ENCODE measurements at places on chromosomes 7 and 10. TPM values are rescaled to one million over a fixed set of nuclear protein-coding genes. Genes with fewer than 3 reads are reported as not detected.

DNA sequence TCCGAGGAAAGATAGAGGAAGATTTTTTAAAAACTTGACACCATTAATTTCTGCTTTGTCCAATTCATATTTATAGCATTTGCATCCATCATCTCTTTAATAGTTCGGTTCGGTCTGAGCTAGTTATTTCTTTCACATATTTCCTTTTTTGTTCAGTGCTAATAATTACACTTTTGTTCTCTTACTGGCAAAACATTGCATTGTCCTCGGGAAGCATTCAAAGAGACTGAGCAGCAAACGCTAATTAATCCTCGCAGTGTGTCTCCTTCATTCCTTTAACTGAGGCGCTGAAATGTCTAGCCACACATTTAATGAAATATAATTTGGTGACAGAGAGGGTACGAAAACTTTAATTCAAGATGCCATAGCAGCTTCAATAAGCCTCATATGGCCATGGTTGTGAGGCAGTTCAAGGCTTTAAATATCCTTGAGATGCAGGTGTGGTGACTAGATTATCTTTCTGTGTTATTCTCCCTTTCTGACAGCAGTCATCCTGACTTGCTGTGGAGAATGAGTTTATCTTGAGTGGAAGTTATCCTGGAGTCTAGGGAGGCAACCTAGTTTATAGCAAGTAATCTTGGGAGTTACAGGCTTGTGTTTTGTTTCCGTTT is 431.4 kb downstream of the SDK1 start:
- no peak for DNase-seq
- H3K27me3 ChIP-seq: no peaks in the 10 kb centered on the region
- H3K4me3 ChIP-seq: no peak overlapping the region
- no peaks in the 10 kb centered on the region for H3K4me1 ChIP-seq
- H3K36me3 ChIP-seq: no peaks in the 10 kb centered on the region

GRCh38 chr7:25954395-25954794 is 197.6 kb upstream of the NFE2L3 start:
- no peaks in the 10 kb centered on the region for H3K36me3 ChIP-seq
- no peak for DNase-seq
- H3K27ac ChIP-seq: no peak overlapping the region
- peaks cover 31% of the 10 kb centered on the region for H3K27me3 ChIP-seq

GRCh38 chr7:73988197-73988596 is 39.8 kb upstream of the ELN start:
- no peaks in the 10 kb centered on the region for H3K27me3 ChIP-seq
- no peak for DNase-seq
- H3K36me3 ChIP-seq: no peaks in the 10 kb centered on the region
- no peak overlapping the region for H3K27ac ChIP-seq
- peaks cover 8% of the 10 kb centered on the region for H3K4me1 ChIP-seq
- no peak overlapping the region for H3K4me3 ChIP-seq

DNA sequence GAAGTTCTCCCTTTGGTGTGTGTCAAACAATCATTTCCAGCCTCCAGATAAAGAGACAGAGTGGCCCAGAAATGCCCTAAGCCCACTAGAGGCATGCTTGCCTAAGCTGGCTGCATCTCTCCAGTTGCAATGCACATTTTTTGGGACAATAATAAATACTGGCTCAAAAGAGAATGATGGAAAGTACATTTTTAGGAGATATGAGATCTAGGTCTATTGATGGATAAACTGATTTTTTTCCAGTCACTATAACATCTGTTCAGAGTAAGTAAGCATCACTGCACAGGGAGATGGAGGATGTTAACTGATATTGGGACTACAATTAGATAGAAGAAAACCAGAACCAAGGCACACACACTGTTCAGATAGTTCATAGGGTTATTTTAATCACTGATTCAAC is 553.0 kb downstream of the GRM8 start:
- no peaks in the 10 kb centered on the region for H3K27me3 ChIP-seq
- peaks cover 22% of the 10 kb centered on the region for H3K4me1 ChIP-seq
- peak overlapping the region; percentile 93 for H3K27ac ChIP-seq
- no peaks in the 10 kb centered on the region for H3K36me3 ChIP-seq

DNA sequence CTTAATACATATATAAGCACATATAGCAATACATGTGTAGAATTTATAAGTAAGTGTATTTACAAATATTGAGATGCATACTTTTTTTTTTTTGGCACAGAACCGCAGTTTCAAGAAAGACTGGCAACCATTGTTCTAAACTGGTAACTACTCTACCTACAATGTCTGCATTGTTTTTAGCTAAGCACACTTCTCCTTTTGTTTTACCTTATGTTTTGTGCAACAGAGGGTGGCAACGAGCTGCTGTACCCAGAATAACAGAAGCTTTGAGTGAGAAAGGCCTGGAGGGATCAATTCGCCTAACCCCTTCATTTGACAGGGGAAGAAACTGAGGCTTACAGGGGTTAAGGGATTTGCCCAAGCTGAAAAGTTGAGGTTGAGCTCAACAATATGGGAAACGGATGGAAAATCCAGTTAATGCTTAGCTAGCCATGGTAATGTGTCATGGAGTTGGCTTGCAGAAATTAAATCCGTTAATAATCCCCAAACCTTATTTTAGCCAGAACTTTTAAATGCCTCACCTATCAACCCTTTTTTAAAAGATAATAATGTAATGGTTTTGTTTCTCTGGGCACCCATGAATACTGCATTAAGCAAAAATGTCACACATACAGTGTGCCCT is 25.5 kb downstream of the FZD1 start:
- no peak overlapping the region for H3K27ac ChIP-seq
- no peak overlapping the region for H3K4me3 ChIP-seq
- peaks cover 12% of the 10 kb centered on the region for H3K27me3 ChIP-seq
- no peaks in the 10 kb centered on the region for H3K36me3 ChIP-seq

GRCh38 chr10:78491812-78492211 is 458.1 kb downstream of the RPS24 start:
- DNase-seq: no peak
- H3K4me3 ChIP-seq: no peak overlapping the region
- no peaks in the 10 kb centered on the region for H3K4me1 ChIP-seq
- no peaks in the 10 kb centered on the region for H3K27me3 ChIP-seq
- no peak overlapping the region for H3K27ac ChIP-seq

DNA sequence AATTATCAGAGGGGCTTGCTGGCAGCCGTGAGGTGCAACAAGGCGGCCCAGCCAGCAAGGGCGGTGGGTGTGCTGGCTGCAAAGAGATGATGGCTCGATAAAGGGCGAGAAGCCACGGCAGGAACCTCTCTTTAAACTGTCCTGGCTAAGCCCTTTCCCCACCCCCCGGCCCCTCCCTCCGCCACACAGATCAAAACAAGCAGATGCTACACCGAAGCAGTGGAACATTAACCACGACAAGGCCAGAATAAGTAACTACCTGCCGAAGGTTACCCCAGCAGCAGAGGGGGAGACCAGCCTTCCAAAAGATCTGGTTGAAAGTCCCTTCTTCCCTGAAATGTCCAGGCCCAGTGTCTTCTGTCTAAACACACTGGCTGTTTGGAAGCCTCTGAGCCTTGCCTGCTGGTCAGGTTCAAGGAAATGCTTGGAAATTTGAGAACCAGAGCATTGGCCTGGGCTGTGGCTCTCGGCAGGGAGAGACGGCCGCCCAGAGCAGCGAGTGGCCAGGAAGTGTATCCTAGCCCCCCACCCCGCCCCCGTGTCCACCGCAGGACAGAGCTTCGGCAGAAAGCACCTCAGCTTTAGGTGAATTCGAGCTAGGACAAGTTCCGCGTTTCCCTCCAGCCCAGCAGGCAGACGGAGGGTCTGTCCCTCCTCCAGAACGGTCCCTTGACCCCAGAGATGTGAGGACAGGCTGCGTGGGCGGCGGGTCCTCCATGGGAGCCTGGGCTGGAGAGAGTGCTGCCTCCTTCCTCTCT is 2.1 kb downstream of the FAM20C start:
- no peaks in the 10 kb centered on the region for H3K4me1 ChIP-seq
- peak overlapping the region; percentile 66 for H3K4me3 ChIP-seq
- peak; percentile 62 for DNase-seq
- no peak overlapping the region for H3K27ac ChIP-seq
- no peaks in the 10 kb centered on the region for H3K36me3 ChIP-seq
- H3K27me3 ChIP-seq: no peaks in the 10 kb centered on the region

GRCh38 chr10:13775786-13776775 is 189.3 kb downstream of the PRPF18 start:
- no peaks in the 10 kb centered on the region for H3K27me3 ChIP-seq
- peak overlapping the region; percentile 13 for H3K27ac ChIP-seq
- peaks cover 4% of the 10 kb centered on the region for H3K36me3 ChIP-seq
- no peak for DNase-seq
- no peak overlapping the region for H3K4me3 ChIP-seq

GRCh38 chr10:58268454-58268945 is 462 bp upstream of the CISD1 start:
- no peak for DNase-seq
- H3K36me3 ChIP-seq: peaks cover 4% of the 10 kb centered on the region
- peak overlapping the region; percentile 93 for H3K27ac ChIP-seq
- peak overlapping the region; percentile 96 for H3K4me3 ChIP-seq
- no peaks in the 10 kb centered on the region for H3K27me3 ChIP-seq
- H3K4me1 ChIP-seq: peaks cover 8% of the 10 kb centered on the region

- no peaks in the 10 kb centered on the region for H3K27me3 ChIP-seq
- H3K4me1 ChIP-seq: no peaks in the 10 kb centered on the region
- no peak overlapping the region for H3K27ac ChIP-seq
- H3K4me3 ChIP-seq: no peak overlapping the region
- no peak for DNase-seq
Observed at GRCh38 chr10:14253079-14253478, 77.6 kb downstream of the FRMD4A start.

The STAG3 gene
- polyA plus RNA-seq: 0.10 TPM

The MSANTD7 gene
- 3.2 TPM for polyA plus RNA-seq

The CDC14C gene
- polyA plus RNA-seq: not detected

The EPO gene
- not detected for polyA plus RNA-seq

The PON1 gene
- polyA plus RNA-seq: not detected

The TAF3 gene
- 2.4 TPM for polyA plus RNA-seq
